Activated CD4-positive, alpha-beta T cell treated with anti-CD3 and anti-CD28 coated beads for 36 hours (primary cell): ENCODE measurements at places on chromosomes 1 and 21. TPM values are rescaled to one million over a fixed set of nuclear protein-coding genes. Genes with fewer than 3 reads are reported as not detected.
A peak's percentile ranks its signal among the peaks of the same experiment; 100 is the strongest.

The SPATA17 gene
- total RNA-seq: 0.14 TPM

The OR10X1 gene
- not detected for total RNA-seq

The XCL2 gene
- 1.0 TPM for total RNA-seq

The IKBKE gene
- 15.3 TPM for total RNA-seq

The ANGEL2 gene
- 41.3 TPM for total RNA-seq

The OR2L13 gene
- total RNA-seq: not detected

The HES3 gene
- total RNA-seq: not detected

The SFN gene
- total RNA-seq: 0.87 TPM

DNA sequence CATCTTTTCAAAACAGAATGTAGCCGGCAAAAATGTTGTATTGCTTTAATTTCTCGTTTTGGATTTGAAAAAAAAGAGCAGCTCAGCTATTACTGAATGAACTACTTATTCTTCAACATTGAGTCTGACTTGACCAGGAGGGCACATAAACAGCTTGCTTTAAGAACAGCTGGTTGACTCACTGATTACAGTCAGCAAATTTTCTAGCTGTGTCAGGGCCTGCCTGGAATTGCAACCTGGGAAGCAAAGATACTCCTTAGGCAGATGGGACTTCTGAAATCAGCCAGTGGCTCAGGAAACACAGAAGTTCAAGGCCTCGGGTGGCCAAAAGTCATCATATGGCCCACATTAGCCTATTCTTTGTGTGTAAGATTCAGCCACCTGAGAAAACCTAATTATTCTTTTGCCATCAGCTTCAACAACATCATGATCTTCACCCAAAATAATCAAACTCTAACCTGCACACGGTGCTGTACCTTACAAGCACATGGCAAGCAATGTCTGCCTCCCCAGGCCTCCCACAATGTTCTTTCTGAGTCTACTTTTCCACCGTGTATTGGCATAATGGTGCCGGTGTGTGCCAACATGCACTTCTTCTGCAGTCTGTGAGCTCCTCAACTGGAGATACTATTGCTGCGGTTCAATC is 307.2 kb downstream of the HHIPL2 start:
- no peak overlapping the region for H3K4me3 ChIP-seq
- no peak overlapping the region for H3K27ac ChIP-seq
- no peaks in the 10 kb centered on the region for H3K4me1 ChIP-seq
- DNase-seq: no peak
- no peaks in the 10 kb centered on the region for H3K27me3 ChIP-seq

GRCh38 chr21:39346671-39347331 is 2.1 kb downstream of the HMGN1 start:
- H3K36me3 ChIP-seq: peaks cover 49% of the 10 kb centered on the region
- H3K4me1 ChIP-seq: peaks cover 36% of the 10 kb centered on the region
- peak overlapping the region; percentile 75 for H3K4me3 ChIP-seq

GRCh38 chr1:155389826-155390225 is 69.1 kb downstream of the RUSC1 start:
- no peaks in the 10 kb centered on the region for H3K27me3 ChIP-seq
- no peak overlapping the region for H3K4me3 ChIP-seq
- peaks cover 51% of the 10 kb centered on the region for H3K36me3 ChIP-seq

GRCh38 chr1:55781944-55782482 is 566.8 kb upstream of the USP24 start:
- H3K27ac ChIP-seq: no peak overlapping the region
- no peaks in the 10 kb centered on the region for H3K27me3 ChIP-seq
- DNase-seq: no peak
- no peak overlapping the region for H3K4me3 ChIP-seq

DNA sequence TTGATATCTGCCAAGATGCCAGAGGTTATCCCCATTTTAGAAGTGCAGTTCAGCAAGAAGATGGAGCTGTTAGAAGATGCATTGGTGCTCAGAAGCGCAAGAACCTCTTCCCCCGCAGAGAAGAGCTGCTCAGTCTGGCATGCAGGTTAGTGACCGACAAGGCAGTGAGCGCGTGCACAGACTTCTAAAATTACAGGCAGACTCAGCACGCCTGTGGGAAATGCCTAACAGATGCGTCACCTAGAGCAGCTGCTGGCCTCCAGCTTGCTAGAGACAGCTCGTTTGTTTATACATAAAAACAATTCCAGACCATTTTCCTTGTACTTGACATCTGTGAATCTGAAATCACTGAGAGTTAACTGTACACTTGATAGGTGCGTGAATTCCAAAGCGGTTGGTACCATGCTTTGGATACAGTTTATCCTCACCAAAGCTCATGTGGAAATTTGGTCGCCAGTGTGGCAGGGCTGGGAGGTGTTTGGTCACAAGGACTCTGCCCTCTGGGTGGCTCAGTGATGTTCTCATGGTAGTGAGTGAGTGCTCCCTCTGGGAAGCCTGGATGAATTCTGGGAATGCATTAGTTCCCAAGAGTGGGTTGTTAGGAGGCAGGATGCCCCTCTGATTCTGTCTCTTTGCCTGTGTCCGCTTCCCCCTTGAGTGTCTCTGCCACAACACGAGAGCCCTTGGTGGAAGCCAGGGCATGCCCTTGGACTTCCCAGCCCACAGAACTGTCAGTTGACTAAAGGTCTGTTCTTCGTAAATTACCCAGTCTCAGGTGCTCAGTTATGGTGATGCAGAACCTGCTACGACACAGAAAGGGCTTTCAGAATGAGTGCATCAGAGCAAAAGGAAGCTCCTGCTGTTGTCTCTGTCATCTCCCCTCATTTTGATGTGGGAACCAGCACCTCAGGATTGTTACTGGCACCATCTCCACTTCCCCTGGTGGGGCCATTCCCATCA is 24.4 kb downstream of the SNAP47 start:
- H3K27me3 ChIP-seq: no peaks in the 10 kb centered on the region
- H3K36me3 ChIP-seq: peaks cover 40% of the 10 kb centered on the region

DNA sequence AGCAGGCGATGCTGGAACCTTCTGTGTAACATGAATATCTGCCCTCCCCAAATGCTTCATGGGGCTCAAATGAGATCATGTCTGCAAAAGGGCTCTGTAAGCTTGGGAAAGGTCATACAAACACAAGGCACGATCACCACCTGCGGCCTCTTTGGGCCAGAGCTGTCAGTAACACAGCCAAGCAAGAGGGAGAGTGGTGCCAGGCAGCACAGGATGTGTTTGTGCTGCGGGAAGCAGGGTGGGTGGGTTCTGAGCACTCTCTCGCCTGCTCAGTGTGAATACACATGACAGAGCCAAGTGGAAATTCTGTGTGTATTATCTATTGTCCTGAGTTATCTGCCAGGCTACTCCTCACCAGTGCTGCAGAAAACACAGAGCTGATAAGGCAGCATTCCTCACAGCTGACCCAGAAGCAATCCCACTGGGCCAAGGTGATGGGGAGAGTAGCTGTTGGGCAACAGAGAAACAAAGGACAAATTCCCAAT is 101.2 kb downstream of the LAMC2 start:
- no peak overlapping the region for H3K4me3 ChIP-seq
- H3K36me3 ChIP-seq: no peaks in the 10 kb centered on the region
- H3K27me3 ChIP-seq: peaks cover 3% of the 10 kb centered on the region
- DNase-seq: no peak
- H3K4me1 ChIP-seq: no peaks in the 10 kb centered on the region
- no peak overlapping the region for H3K27ac ChIP-seq

DNA sequence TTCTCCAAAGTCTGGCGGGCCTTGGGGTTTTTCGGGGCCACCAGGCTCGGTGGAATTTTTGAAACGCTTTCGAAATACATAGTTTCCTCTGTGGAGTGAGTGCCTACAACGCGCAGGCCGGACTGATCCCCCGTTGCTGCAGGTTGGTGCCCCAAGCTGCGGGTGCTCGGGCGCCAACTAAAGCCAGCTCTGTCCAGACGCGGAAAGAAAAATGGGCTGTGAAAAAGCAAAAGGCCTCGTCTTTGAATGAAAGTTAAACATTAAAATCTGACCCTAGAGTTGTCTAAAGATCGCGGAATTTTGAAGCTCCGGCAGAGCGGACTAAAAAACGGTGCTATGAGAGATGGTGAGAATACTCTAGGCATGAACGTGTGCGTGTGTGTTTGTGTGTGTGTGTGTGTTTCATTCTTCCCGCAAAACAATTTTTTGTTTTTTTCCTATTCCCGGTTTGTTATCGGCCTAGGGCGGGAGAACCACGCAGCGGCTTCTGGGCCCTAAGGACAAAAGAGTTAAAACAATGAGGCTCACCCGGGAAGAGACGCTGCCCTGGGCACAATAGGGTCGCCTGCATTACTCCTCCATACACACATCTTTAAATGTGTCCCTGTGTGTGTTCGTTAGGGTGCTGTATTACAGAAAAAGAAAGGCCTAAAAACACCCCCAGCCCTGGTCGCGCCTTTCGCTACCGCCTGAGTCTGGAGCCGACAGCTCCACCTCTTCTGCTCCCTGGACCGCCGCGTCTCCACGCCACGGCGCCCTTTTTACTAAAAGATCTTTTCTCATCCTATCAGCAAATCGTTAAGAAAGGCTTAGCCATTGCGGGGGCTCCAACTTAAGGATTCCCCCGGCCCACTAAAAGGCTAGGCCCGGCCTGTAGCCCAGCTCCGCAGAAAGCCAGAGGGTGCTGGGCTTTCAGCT is 3.2 kb downstream of the TBX15 start:
- no peak for DNase-seq
- peaks cover 91% of the 10 kb centered on the region for H3K27me3 ChIP-seq
- H3K36me3 ChIP-seq: peaks cover 3% of the 10 kb centered on the region
- peaks cover 28% of the 10 kb centered on the region for H3K4me1 ChIP-seq
- H3K27ac ChIP-seq: no peak overlapping the region
- H3K4me3 ChIP-seq: no peak overlapping the region

DNA sequence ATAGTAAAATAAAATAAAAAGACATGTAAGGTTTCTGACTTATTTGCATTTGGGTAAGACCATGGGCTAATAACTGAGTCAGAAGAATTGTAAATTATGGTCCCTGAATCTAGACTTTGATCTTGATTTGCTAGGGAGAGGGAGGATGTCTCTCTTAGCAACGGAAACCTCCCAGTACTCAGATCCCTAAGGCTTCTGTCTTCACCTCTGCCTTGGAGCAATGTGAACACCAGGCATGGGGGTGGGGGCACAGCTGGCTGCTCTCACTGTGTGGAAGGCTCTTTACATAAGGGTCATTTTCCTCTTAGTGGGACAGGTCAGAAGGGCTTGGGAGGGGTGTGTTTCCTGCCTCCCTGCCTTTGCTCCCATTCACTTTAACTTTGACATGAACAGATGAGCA is 17.0 kb upstream of the TMEM54 start:
- H3K36me3 ChIP-seq: no peaks in the 10 kb centered on the region
- no peak overlapping the region for H3K4me3 ChIP-seq
- H3K27ac ChIP-seq: no peak overlapping the region
- no peak for DNase-seq
- peaks cover 27% of the 10 kb centered on the region for H3K27me3 ChIP-seq
- peaks cover 7% of the 10 kb centered on the region for H3K4me1 ChIP-seq

GRCh38 chr21:33380483-33380998 is 22.7 kb upstream of the IFNGR2 start:
- H3K36me3 ChIP-seq: no peaks in the 10 kb centered on the region
- peak; percentile 96 for DNase-seq
- peak overlapping the region; percentile 88 for H3K27ac ChIP-seq
- peaks cover 4% of the 10 kb centered on the region for H3K27me3 ChIP-seq
- H3K4me3 ChIP-seq: peak overlapping the region; percentile 19

- no peak for DNase-seq
- H3K4me1 ChIP-seq: no peaks in the 10 kb centered on the region
- H3K4me3 ChIP-seq: no peak overlapping the region
- H3K36me3 ChIP-seq: no peaks in the 10 kb centered on the region
Measured at GRCh38 chr1:164061528-164061927, 497.5 kb upstream of the PBX1 start.

DNA sequence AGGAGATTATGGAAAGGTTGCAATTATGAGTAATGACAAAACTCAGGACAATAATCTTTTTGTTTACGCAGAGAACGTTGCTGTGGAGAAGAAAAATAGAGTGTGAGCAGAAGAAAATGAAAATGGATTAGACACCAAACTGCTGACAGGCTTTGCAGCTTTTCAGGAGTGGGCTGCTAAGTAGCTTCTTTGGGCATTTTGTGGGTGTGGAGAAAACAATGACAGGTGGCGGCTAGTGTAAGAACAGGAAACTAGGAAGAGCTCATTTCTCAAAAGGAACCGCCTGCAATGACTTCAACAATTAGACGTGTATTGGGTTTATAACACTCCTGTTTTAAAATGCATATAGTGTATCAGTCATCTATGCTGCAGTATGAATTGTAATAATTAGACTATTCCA is 18.3 kb upstream of the PALMD start:
- DNase-seq: no peak
- H3K27me3 ChIP-seq: no peaks in the 10 kb centered on the region
- H3K4me3 ChIP-seq: no peak overlapping the region
- no peak overlapping the region for H3K27ac ChIP-seq
- H3K36me3 ChIP-seq: no peaks in the 10 kb centered on the region

GRCh38 chr1:243413431-243414151 is 157.8 kb downstream of the SDCCAG8 start:
- DNase-seq: no peak
- peak overlapping the region; percentile 13 for H3K27ac ChIP-seq

- no peaks in the 10 kb centered on the region for H3K36me3 ChIP-seq
- H3K4me3 ChIP-seq: no peak overlapping the region
- DNase-seq: no peak
- no peak overlapping the region for H3K27ac ChIP-seq
- H3K4me1 ChIP-seq: peaks cover 5% of the 10 kb centered on the region
- H3K27me3 ChIP-seq: peaks cover 6% of the 10 kb centered on the region
Measured at GRCh38 chr1:178938959-178939317, 68.1 kb upstream of the ANGPTL1 start.

DNA sequence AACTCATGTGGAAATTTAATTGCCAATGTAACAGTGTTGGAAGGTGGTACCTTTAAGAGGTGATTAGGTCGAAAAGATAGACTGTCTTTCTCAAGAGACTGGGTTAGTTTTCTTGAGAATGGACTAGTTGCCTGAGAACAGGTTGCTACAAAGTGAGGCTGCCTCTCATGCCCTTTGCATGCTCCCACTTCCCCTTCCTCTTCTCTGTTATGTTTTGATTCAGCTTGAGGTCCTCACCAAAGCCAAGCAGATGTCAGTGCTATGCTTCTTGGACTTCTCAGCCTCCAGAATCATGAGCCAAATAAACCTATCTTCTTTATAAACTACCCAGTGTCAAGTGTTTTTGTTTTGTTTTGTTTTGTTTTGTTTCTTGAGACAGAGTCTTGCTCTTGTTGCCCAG is 187.0 kb upstream of the RUNX1 start:
- peaks cover 40% of the 10 kb centered on the region for H3K4me1 ChIP-seq
- no peak for DNase-seq
- H3K4me3 ChIP-seq: no peak overlapping the region
- no peaks in the 10 kb centered on the region for H3K27me3 ChIP-seq
- peaks cover 17% of the 10 kb centered on the region for H3K36me3 ChIP-seq

GRCh38 chr1:176102768-176103350 is 104.2 kb downstream of the COP1 start:
- H3K27ac ChIP-seq: no peak overlapping the region
- H3K36me3 ChIP-seq: peaks cover 80% of the 10 kb centered on the region
- no peak overlapping the region for H3K4me3 ChIP-seq
- H3K27me3 ChIP-seq: no peaks in the 10 kb centered on the region

GRCh38 chr21:41466024-41466820 is 40.2 kb downstream of the MX1 start:
- H3K36me3 ChIP-seq: no peaks in the 10 kb centered on the region
- H3K4me3 ChIP-seq: no peak overlapping the region
- no peak for DNase-seq
